WTC11 (cell line): ENCODE measurements at places on chromosomes 12 and 14. TPM values are rescaled to one million over a fixed set of nuclear protein-coding genes. Genes with fewer than 3 reads are reported as not detected.

Gene GPR132
- total RNA-seq: 0.09 to 0.13 TPM in 2 of 3 replicates, not detected in the other

GRCh38 chr12:100266585-100266834 is 369 bp downstream of the DEPDC4 start:
- peaks cover 20% of the 10 kb centered on the region for H3K4me1 ChIP-seq
- H3K4me3 ChIP-seq: peak overlapping the region; percentile 98
- H3K27ac ChIP-seq: peak overlapping the region; percentile 77
- no peaks in the 10 kb centered on the region for H3K27me3 ChIP-seq

DNA sequence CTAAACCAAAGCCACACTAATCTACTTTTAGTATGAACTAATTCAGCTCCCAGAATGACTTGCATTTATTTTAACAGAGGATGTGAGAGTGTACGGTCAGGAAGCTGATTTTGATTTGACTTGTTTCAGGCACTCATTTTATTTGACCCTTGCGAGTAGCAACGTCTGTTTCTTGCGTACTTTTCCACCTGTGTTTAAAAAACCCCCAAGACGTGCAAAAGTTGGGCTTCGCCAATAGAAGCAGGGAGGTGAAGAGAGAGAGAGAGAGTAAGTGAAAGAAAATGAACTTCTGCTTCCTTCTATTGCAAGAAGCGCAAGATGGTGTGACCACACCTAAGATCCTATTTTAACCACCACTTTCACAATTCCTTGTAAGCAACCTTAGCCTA is 6.7 kb upstream of the SLC15A4 start:
- no peak overlapping the region for H3K4me3 ChIP-seq
- no peak for DNase-seq
- peaks cover 3% of the 10 kb centered on the region for H3K27me3 ChIP-seq
- no peaks in the 10 kb centered on the region for H3K4me1 ChIP-seq
- no peak overlapping the region for H3K27ac ChIP-seq
- H3K36me3 ChIP-seq: peaks cover 50% of the 10 kb centered on the region

DNA sequence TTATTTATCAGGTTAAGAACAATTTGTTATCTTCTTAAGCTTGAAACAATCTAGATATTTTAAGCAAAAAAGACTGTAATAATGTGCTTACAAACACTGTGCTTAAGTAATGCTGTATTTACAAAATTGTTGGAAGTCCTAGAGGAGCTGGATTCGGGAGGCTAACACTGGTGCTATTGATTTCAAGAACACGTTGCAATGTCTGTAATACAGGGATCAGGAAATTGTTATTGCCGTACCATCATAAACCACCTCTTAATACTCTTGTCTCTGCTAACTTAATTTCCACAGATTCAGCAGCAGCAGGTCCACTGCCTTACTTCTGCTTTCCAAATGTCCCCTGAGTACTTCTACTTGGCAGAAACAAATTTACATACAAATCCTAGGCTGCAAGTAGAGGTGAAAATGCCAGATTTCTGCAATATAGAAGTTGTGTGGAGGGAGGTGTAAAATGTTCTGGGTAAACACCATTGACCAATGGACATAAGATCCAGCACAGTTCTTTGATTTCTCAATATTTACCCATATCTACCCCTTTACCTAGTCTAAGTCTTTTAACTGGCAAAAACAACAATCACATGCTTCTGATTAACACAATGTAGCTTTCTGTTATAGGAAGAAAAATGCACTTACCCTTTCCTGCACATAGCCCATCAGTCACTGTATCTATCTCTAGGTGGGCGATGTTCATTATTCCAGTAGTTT is 663.4 kb downstream of the TMTC2 start:
- no peak overlapping the region for H3K27ac ChIP-seq
- no peak for DNase-seq
- no peaks in the 10 kb centered on the region for H3K36me3 ChIP-seq
- no peaks in the 10 kb centered on the region for H3K4me1 ChIP-seq
- no peaks in the 10 kb centered on the region for H3K27me3 ChIP-seq

DNA sequence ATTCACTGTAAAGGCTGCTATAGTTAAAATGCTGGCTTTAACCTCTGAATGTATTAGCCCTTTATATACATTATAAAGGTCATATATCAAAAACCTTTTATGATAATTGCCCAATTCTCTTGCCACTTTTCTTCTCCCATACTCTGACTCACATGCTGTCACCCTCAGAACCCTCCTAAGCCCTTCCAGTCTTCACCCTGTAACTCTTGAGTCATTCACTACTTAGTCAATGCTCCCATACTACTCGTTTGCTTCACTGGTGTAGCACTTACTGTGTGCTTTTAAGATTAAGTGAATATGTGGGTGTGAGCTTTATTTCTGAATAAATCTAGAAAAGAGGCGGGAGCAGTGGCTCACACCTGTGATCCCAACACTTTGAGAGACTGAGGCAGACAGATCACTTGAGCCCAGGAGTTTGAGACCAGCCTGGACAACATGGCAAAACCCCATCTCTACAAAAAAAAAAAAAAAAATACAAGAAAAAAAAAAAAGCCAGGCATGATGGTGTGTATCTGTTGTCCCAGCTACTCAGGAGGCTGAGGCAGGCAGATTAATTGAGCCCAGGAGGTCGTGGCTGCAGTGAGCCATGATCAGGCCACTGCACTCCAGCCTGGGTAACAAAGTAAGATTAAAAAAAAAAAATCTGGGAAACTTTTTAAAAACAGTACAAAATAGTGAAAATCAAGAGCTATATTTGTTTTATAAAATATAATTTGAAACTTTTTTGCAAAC is 37.6 kb downstream of the SPATA7 start:
- H3K27me3 ChIP-seq: no peaks in the 10 kb centered on the region
- peaks cover 8% of the 10 kb centered on the region for H3K36me3 ChIP-seq
- DNase-seq: no peak
- H3K4me3 ChIP-seq: no peak overlapping the region
